ENCODE measurements at places on chromosomes 5 and 9.

DNA sequence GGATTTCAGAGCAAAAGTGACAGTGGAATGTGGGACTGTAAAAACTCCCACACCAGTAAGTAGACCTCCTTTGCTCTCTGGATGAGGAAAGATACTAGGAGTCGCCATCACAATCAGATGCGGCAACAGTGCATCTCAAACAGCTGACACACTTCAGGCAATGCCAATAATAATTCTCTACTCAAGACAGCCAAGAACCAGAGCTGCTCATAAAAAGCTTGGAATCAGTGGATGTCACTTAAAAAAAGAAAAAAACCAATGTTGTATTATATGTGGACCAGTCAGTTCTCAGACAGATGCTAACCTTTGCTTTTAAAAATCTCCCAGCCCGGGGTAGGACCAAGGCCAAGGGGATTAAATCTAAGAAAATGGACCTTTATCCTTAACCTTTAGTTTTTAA is 185.0 kb downstream of the GNA14 start:
- DNase-seq, result no peak

GRCh38 chr9:128061275-128061960 is 5.7 kb downstream of the NAIF1 start:
- no peak for DNase-seq

GRCh38 chr9:35660966-35661415 is 2.9 kb downstream of the CCDC107 start:
- no peak for DNase-seq

DNA sequence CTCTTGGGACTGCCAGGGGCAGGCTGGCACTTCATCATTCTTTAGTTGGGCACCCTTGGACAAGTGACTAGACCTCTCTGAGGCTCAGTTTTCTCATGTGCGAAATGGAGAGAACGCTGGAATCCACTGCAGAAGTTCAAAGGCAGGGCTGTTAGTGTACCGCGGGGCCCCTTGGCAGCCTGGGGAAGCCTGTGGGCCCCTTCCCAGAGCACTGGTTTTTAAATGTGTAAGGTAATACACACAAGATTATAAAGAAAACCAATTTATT is 209.5 kb upstream of the MVB12B start:
- DNase-seq, result no peak

DNA sequence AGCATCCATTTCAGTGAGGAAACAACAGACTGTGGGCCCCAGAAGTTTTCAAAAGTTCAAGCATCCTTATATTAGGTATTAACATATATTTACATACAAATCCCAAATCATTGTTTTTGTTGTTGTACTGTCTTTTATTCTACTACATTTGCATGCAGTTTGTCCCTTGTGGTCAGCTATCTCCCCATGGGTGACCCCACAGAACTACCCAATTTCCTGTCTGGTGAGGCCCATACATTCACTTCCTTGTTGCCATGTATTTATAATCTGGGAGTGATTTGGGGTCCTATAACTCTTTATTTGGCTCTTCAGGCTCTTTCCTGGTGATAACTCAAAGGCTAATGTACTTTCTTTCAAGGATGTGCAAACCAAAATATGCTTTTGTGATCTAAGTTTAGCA is 3.3 kb upstream of the CD180 start:
- DNase-seq, result no peak

GRCh38 chr5:177132136-177133095 is 1.2 kb upstream of the NSD1 start:
- no peak for DNase-seq

DNA sequence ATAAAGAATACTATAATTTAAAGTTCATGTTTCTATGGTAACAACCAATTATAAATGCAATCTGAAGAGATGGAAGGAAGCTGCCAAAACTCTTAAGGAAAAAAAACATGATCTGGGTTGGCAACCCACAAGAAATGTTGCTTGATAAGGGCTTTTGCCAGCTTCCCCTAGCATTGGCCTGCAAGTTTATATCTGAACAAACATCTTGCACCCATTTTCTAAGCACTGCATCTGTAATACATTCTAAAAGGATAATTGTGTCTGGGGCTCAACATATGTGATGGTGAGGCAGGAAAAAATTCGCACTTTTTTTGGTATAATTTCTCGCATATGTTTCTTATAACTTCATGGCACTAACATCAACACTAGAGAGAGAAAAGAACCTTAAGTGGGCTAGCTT is 276.4 kb downstream of the FBXL7 start:
- no peak for DNase-seq

DNA sequence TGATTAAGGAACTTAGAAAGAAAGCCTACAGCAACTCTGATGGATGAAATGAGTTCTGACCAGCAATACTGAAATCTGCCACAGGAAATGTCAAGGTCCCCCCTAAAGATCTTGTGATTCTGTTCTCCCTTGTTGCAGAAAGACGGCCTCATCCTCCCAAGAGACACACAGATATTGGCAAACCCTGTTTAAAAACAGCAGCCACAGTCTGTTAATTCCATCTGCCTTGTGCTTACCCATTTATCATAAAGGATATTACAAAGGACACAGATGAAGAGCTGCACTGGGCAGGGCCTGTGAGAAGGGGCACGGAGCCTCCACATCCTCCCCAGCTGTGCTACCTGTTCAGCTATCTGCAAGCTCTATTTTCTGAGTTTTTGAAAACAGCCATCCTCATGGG is 15.2 kb downstream of the RAPGEF1 start:
- no peak for DNase-seq

GRCh38 chr5:105088961-105089360 is 1526.4 kb upstream of the NUDT12 start:
- DNase-seq, result no peak

DNA sequence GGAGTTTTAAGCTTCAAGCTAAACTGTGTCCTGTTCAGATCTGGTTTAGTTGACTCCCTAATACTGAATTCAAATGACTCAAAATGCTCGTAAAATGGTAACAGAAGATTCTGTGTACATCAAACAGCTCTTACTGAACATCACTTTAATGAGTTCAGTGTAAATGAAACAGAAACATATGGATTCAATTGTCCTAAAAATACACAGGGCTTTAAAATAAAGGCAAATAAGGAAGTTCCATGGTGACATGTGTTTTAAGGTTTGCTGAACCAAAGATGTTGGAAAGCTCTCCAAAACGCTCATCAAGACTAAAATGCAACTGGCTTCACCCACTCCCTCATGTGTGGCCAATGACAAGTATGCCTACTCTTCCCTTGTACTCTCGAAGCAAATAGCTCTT is 340.0 kb upstream of the PIK3R1 start:
- DNase-seq, result no peak

GRCh38 chr5:158450751-158451171 is 591.8 kb upstream of the CLINT1 start:
- no peak for DNase-seq

DNA sequence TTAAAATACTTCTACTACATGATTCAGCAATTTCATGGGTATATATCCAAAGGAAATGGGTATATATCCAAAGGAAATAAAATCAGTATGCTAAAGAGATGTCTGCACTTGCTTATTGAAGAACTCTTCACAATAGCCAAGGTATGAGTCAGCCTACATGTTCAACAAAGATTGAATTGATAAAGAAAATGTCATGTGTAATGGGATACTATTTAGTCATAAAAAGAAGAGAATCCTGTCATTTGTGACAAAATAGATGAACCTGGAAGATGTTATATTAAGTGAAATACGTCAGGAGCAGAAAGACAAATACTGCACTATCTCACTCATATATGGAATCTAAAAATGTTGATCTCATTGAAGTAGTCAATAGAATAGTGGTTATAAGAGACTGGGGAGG is 944.5 kb upstream of the CTNND2 start:
- no peak for DNase-seq

DNA sequence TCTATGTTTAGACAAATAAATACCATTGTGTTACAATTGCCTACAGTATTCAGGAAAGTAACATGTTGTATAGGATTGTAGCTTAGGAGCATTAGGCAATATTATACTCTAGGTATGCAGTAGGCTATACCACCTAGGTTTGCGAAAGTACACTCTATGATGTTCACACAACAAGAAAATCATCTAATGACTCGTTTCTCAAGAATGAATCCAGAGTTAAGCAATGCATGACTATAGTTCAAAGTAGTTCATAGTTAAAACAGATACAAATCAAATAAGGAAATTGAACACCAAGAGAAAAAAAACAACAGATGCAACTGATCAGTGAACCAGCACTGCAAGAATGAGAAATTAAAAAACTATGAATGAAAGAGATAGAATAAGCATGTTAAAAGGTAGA is 27.6 kb upstream of the ABLIM3 start:
- DNase-seq, result no peak

DNA sequence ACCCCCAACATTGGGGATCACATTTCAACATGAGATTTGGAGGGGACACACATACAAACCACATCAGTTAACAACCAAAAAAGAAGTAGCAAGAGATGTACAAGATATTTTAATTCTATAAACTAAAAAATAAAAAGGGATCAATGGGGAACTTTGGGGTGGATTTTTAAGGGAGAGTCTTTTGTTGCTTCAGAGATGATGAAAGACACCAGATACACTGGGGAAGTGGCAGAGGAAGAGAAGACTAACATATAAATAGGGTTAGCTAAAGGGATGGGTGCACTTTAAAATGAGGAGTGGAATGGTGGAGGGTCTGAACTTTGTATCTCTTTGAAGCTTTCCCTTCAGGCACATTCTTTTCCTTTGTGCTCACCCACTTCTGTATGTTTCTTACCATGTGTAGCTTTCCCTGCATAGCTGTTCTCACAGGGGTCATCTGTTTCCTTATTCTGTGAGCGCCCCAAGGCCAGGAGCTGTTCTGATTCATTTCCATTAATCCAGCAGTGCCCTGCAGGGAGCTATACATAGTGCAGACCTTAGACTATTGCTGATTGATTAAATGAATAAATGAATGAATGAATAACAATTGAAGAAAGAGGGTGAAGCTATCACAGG is 531.6 kb upstream of the KLF4 start:
- no peak for DNase-seq

GRCh38 chr5:132073231-132074013 is at the start of gene CSF2:
TSS of gene CSF2 (plus strand) at chr5:132073789. CDS start at chr5:132073824, 35 bp downstream.
- DNase-seq, result no peak

Measured in NCI-H1092 (cell line).